Ovary (tissue), 10 donors: ENCODE measurements at places on chromosomes 6 and 20. TPM values are rescaled to one million over a fixed set of nuclear protein-coding genes. Genes with fewer than 3 reads are reported as not detected.

Gene ZNF76
- polyA plus RNA-seq: 33.8 TPM

Gene FAM217A
- polyA plus RNA-seq: not detected

Gene PAQR8
- 24.1 TPM for polyA plus RNA-seq

Gene COX4I2
- 6.6 TPM for polyA plus RNA-seq

Gene SPAG4
- polyA plus RNA-seq: 4.4 TPM

Gene CASS4
- polyA plus RNA-seq: 3.1 TPM

Gene KHDC3L
- 0.73 TPM for polyA plus RNA-seq

Gene IL17F
- not detected for polyA plus RNA-seq

Gene MUC22
- polyA plus RNA-seq: not detected

Gene FOXA2
- not detected for polyA plus RNA-seq

Gene FBXO9
- polyA plus RNA-seq: 31.6 TPM
